ENCODE measurements at places on chromosomes 16 and 17. TPM values are rescaled to one million over a fixed set of nuclear protein-coding genes. Genes with fewer than 3 reads are reported as not detected.
A peak's percentile ranks its signal among the peaks of the same experiment; 100 is the strongest.

MEOX1 gene
- 0.11 TPM for total RNA-seq

ADAMTS18 gene
- not detected for total RNA-seq

OSGIN1 gene
- total RNA-seq: 0.87 TPM

RASD1 gene
- 0.71 TPM for total RNA-seq

C16orf92 gene
- not detected for total RNA-seq

- DNase-seq: no peak
These were observed 47.5 kb downstream of the FOXL1 start for GRCh38 chr16:86625821-86626220.

GRCh38 chr17:72976971-72977770 is 115.3 kb downstream of the SLC39A11 start:
- DNase-seq: no peak

DNA sequence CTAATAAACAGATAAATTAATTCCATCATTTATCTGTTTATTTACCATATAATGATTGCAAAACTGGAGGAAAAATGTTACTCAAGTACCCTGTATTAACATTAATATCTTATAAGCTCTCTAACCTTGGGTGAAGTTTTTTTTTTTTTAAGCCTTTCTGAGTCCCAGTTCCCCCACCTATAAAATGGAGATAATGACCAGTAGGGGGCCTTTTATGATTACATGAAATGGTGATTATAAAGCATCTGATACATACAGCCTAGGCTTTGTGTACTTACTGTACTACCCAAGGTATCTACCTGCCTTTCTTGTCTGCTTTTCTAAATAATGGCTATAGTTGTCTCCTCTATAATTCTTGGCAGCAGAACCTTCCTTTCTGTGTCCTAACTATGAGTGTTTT is 22.6 kb downstream of the LRRC36 start:
- no peak for DNase-seq

DNA sequence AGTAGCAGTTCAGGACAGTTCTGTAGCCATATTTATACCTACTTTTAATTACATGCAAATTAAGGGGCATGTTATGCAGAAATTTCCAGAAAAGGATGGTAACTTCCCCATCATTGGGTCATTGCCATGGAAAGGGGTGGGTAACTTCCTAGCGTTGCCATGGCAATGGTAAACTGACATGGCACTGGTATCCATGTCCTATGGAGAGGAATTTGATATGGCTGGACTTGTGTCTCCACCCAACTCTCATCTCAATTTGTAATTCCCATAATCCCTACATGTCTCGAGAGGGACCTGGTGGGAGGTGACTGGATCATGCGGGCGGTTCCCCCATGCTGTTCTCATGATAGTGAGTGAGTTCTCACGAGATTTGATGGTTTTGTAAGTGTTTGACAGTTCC is 35.6 kb upstream of the CACNG4 start:
- no peak for DNase-seq

DNA sequence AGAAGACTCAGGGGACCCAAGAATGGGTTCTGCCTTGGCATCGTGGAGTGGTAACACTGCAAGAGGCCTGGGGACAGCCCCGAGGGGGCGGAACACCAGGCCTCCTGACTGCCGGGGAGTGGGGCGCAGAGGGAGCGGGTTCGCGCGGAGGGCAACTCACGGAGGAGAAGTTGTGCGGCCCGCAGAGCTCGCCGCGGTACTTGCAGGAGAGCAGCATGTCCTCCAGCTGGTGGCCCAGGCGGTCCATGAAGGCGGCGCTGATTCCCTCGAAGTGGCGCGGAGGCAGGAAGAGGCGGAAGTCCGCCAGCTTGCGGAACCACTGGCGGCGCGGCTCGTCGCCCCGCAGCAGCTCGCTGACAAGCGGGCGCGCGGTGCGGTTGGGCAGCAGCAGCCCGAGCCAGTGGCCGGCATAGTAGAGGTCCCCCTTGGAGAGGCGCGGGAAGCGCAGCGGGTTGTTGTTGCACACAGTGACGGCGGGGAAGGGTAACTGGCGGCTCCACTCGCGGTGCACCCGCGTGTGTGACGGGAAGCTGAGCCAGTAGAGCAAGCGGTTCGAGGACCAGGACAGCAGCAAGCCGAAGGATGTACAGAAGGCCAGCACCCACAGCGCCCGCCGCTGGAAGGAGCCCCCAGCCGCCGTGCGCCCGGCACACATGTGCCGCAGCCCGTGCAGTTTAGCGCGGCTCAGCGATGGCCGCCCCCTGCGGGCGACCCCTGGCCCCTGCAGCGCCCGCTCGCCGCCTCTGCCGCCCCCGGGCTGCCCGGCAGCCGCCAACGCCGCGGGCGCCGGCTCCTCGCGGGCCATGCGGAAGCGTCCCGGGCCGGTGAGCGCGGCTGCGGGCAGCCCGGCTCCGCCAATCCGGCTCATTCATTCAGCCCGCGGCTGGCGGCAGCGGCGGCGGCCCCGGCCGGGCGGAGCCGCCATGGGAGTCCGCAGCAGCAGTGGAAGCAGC is 1.6 kb downstream of the ASIC2 start:
- peak; percentile 4 for DNase-seq

DNA sequence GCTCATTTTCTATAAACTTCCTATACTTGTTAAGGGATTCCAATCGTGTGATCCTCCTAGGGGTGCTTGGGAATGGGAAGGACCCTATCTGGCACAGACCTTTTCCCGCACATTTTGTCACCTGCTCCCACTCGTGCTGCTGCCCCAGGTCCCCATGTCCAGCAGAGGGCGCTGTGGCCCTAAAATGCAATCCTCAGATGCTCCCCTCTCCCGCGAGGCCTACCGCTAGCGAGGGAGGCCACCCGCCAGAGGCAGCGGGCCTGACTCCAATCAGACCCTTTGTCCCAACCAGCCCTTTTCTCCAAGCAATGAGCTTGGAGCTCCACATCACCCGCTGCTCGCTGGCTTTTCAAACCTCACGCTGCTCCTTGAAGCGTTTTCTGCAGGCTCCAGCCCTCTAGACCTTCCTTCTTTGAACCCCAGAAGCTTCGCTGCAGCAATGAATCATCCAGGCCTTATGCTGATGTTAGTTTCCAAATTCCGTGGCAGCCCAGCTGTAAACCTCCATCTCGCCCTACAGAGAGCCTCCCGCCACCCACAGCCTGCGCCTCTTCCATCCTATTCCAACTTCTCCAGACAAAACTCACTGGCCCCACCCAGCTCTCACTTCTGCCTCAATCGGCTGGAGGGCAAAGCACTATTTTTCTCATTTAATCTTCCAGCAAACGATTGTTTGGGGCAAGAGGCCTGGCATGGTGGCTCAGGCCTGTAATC is 23.6 kb upstream of the FZD2 start:
- DNase-seq: peak; percentile 94

- no peak for DNase-seq
These were observed 9.6 kb upstream of the BRD7 start for GRCh38 chr16:50378417-50378816.

- no peak for DNase-seq
These were observed 512.4 kb downstream of the CDH13 start for GRCh38 chr16:83138976-83139690.

DNA sequence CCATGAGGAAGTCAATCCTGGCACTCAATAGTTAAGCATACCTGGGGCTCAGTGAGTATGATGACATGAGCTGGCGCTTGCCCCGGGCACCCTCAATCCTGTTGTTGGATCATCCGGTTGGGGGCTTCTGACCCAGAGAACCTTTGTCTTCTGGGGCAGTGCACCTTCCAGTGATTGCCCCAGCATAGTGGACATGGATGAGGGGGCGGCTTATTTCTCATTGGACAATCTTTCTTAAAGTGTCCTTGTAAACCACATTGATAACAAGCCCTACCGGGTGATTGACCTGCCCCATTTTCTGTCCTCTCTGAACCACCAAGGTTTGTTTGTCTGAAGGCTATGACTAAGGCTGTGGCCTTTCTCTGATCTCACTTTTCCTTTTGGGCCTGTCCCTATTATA is 18.2 kb downstream of the IGSF6 start:
- no peak for DNase-seq

DNA sequence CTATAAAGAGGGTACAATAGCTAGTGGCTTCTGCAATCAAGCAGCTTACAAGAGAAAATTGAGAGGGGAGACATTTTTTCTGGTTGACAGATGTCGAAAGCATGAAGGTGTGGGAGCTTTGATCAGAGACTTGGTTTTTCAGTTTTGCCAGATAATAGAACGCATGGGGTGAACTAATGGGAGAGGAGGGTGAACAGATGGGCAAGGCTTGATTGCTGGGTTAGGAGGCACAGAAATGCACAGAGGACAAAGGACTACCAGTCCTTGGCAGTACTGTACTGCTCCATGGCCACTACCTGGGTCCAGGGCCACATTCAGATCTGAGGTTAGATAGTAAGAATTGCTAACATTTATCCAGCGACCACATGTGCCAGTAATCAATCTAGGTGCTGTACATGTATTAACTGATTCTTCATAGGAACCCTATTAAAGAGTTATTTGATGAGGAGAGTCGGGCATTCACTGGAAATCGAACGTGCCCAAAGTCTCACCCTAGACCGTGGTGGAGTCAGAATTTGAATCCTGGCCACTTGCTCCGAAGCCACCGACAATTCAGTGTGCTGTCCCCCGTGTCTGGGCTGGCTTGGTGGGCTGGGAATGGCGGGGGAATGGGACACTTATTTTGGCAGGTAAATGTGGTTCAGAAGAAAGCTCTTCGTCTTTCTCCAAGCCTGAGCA is 873 bp upstream of the KSR1 start:
- DNase-seq: no peak

DNA sequence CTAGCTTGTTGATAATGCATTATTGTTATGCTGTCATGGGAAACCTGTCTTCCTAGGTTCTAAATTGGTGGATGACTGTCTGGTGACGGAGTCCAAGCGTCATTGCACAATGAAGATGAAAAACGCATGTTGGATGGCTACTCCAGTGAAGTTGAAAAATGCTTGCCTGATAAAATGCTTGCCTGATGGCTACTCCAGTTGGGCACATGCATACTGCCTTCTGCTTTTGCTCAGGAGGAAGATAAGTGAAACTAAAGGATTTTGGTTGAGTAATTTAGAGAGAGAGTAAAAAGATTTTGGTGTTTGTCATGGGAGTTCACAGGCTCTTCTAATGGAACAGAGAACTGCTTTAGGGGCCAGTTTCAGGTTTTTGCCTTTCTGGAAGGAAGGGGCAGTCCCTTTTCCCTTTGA is 118.6 kb downstream of the PRKCA start:
- no peak for DNase-seq
